ENCODE measurements at places on chromosomes 2 and 18. TPM values are rescaled to one million over a fixed set of nuclear protein-coding genes. Genes with fewer than 3 reads are reported as not detected.

GRCh38 chr18:75009878-75010277 lies 199.1 kb downstream of the PTGR3 start:
- DNase-seq: no peak

DNA sequence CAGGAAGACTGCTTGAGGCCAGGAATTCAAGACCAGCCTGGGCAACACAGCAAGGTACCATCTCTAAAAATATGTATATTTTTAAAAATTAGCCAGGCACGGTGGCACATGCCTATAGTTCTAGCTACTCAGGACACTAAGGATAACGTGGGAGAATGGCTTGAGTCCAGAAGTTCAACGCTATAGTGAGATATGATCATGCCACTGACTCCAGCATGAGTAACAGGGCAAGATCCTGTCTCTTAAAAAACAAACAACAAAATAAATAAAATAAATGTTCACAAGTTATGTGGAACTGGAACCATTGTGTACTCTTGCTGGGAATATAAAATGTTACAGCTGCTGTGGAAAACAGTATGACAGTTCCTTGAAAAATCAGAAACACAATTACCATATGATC lies 47.2 kb downstream of the USP34 start:
- no peak for DNase-seq

GRCh38 chr2:167336213-167336612 lies 447.9 kb downstream of the XIRP2 start:
- no peak for DNase-seq

DNA sequence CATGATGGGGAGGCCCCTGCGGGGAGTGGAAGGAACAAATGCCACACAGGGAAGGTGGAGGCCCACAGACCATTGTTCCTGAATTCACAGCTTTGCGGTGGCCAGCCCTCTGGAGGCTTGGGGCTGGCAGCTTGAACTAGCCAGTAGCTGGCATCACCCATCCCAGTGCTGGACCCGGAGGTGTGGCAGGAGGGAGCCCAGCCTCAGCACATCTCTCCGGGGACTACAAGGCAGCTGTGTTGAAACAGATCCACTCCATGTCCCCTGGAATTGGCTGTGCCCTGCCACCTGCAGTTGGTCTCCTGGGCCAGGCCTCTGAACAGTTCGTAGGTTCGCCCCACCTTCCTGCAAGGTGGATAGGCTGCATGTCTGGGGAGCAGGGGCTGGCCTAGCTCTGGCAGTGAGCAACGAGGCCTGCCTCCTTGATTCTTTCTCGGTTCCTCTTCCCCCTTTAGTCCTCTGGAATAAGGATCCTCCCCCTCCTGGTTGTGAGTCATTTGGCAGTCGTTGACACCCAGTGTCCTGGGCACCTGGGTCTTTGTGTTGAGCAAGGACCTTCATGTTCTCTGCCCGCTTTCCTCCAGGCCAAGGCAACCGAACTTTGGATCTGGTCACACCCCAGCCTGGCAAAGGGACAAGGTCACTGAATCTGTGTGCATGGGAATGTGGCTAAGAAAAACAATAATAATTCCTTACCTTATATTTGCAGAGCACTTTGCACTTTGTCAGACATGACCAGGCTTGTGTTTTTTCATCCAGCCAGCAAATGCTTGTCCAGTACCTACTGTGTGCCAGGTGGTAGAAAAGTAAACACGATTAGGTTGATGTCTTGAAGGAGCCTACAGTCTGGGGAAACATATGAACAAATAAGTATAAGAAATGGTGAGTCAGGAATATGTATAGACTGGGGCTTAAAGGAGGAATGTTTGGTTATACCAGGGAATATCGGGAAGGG lies 55.0 kb upstream of the MCFD2 start:
- peak; percentile 26 for DNase-seq

- no peak for DNase-seq
These were observed 46.0 kb downstream of the GAREM1 start for GRCh38 chr18:32424696-32425095.

DNA sequence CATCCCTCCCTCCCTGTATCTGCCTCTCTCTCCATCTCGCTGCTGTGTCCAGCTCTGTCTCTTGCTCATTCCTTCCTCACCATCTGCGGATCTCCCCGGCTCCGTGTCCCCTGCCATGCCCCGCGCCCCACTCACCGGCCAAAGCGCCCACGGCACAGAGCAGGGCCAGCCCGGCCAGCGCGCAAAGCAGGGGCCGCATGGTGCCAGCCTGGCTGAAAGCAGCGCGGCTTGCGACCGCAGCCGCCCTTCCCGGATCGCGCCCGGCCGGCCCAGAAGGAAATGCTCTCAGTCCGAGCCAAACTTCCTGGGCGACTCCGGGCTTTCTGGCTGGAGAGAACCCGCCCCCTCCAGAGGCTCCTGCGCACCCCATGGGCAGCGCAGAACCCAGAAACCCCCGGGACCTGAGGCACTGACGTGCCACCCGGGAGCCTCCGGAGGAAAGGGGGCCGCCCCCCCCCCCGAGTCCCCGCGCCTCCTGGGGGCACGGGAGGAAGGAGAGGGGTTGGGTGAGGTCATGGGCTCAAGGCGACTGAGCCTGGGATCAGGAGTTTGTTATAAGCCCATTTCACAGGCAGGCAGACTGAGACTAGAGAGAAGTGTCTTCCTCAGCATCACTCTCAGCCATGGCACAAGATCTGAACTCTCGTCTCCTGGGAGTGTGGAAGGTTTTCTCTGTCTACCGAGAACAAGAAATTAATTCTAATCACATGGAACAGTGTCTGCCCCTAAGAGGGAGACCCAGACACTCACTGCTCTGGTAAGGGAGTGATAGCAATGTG lies 45.2 kb upstream of the RAB6C start:
- no peak for DNase-seq

DNA sequence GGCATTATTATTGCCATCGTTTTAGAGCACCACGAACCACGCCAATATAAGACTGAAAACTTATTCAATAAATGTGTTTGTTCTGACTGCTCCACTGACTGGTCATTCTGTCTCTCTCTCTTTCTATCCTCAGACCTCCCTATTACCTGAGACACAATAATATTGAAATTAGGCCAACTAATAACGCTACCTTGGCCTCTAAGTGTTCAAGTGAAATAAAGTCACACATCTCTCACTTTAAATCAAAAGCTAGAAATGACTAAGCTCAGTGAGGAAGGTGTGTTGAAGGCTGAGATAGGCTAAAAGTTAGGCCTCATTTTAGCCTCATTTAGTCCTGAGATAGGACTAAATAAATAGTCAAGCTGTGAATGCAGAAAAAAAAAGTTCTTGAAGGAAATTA lies 38.8 kb downstream of the G6PC2 start:
- no peak for DNase-seq

DNA sequence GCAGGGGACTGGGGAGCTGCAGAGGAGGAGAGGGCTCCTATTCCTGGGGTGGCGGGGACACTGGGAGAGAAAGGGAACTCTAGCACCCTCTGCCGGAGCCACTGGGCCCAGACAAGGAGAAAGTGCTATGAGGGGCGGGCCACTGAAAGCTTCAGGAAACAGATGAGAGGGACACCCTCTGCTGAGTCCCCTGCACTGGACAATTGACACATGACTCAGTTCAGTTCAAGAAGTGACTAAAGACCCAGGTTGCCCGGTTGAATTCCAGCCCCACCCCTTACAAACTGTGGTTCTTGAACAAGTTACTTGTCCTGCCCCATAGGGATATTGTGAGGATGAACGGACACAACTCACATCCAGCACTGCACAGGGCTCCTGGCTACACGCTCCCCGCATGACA lies 5.0 kb downstream of the RUFY4 start:
- peak; percentile 25 for DNase-seq

DNA sequence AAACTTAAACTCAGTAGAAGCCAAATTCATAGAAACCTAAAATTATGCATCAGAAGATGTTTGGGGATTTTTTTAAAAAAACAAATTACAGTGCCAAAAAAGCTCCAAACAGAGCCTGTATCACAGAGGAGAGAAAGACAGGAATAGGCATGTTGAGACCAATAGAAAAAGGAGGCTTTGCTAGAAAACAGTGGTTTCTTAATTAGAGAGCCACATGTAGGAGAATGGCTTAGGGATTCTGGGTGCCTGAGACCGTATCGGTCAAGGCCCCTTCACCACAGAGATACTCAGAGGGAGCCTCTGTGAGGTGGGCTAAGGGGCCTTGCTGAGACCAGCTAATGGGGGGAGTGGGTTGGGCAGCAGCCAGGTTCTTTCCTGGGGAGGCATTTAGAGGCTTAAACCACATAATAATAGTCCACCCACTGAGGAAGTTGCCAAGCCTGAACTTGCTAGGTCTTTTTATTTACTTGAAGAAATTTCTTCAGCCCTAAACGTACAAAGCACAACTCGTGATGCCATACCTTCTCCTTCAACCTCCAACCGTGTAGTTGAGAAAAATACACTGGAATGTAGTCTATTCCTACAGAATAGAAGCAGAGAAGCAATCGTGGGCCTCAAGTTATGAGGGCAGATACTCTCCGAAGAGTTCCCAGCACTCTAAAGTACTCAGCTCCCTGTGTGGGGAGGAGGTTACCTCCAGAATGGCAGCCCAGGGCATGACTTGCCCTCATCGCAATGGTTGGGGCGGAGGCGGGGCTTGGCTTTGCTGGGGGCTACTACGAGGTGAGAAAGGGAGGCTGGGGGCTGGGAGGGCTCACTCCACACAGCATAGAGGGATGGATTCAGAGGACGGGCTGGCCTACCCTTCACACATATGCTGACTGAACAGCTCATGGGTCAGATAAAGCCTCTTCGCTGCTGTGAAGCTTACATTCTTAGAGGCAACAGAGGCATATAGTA lies 237.9 kb downstream of the TPGS2 start:
- DNase-seq: no peak

DNA sequence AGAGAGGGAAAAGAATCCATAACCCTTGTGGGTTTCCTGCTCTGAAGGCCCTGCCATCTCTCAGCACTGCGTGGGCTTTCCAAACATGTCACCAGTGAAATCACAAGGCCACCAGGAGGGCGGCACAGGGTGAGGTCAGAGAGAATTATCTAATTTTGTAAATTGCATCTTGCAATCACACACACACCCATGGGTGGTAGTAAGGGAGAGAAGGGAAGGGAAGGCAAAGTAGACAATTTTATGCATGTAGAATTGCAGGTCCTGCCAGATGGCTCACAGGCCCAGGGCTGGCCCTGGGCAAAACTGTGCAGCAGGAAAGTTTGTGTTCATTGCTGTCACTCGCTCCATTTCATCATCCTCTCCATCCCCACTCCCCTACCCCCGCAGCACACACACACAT lies 21.0 kb upstream of the ZBTB7C start:
- DNase-seq: no peak

DNA sequence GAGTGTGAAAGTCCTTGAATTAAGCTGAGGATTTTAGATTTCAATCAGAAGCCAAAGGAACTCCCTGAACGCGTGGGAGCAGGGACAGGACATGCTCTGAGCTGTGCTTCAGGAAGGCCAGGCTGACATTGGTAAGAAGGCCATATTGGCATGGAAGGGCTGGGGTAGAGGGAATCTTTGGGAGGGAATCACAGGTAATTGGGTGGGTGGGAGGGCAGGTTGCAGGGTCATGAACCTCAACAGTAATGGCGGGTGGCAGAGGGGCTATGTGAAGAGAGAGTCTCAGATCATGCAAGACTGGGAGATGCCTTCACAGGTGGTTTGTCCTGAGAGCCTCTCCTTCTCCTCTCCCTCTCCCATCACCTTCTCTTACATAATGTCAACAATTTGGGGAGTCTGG lies 18.6 kb upstream of the CELF4 start:
- DNase-seq: no peak

- no peak for DNase-seq
These were observed 440.1 kb upstream of the LINC00305 start for GRCh38 chr18:64589000-64589399.

GRCh38 chr2:147390475-147390874 lies 454.4 kb upstream of the ACVR2A start:
- DNase-seq: no peak

DNA sequence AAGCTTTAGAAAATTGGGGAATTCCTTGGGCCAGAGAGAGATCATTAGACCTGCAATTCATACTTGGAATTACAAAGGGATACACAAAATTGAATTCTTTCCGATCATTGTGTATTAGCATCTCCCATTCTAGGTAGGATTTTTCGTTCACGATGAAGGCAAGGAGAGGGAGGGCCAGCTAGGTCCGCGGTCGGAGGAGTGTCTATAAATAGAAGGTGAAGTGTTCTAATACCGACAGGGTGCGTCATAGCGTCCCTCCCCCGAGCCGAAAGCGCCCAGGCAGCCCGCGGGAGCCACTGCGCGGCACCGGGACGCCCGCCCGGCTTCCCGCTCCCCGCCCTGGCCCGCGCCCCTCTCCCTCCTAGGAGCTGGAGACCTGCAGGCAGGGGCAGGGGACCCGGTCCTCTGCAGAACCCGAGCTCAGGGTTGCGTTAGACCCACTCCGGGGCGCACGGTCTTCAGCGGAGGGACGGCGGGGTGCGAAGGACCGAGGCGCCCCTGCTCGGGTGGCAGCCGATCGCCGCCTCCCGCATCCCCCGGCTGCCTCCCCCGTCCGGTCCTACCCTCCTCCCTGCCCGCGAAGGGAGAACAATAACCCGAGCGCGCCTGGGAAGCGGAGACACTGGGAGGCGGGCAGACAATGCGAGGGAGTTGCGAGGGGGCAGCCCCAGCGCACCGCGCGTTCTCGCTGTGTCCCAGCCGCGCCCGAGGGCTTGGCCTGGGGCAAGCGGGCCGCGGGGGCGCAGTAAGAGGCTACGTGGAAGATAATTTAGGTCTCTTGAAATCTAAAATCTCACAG lies 114.2 kb upstream of the SERTAD2 start:
- DNase-seq: peak; percentile 90

DNA sequence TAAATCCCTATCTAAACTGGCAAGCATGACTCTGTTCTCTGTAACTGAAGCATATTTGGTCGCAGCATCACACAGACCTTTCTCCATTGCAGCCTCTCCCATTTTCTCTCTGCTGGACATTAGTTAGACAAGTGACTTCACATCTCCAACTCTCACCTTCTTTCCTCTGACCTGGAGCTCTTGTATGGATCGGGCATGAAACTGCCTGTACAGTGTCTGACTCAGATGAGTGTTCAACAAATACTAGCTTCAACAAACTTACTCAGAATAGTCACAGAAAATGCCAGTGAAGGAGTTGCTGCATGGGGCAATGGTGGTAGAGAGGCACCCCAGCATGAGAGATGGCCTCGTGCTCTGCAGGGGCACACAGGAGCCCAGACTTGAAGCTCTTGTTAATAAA lies 104.7 kb upstream of the COPS8 start:
- no peak for DNase-seq

DNA sequence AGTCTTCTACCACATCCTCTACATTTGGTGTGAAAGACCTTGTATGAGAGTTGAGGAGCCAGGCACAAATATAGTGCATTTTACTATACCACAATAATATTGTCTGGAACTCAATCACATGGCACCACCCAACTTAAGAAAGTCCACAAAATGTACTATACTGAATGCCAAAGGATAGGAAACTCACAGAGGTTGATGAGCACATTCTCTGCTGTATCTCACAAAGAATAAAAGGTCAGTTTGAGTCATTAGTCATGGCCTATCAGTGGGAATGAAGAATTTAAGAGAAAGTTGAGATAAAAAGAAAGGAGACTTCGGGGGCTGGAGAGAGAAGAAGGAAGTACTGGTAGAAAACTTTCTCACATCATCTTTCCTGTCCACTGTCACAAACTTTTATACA lies 134.3 kb downstream of the RDH14 start:
- no peak for DNase-seq

Gene GCG
- total RNA-seq: not detected

Gene ADD2
- total RNA-seq: 16.3 TPM

Gene PRKAG3
- not detected for total RNA-seq

Gene VIT
- total RNA-seq: 2.4 TPM

Gene AQP12B
- total RNA-seq: not detected

Gene RPRM
- 0.29 TPM for total RNA-seq

Gene GREB1
- 6.6 TPM for total RNA-seq

Gene DAPL1
- total RNA-seq: not detected

Gene TOGARAM2
- not detected for total RNA-seq

Data from H4 (cell line).